Activated T-cell treated with anti-CD3 and anti-CD28 coated beads, Interleukin-2, amount 50 U/mL, for 24 hours (primary cell): ENCODE measurements at places on chromosomes 1 and 21.

- no peak for DNase-seq
These were observed at the start of gene DDR2 for GRCh38 chr1:162632217-162632666. Gene DDR2 (plus strand): TSS chr1:162632464. CDS start chr1:162719064, 86,600 bp downstream.

GRCh38 chr1:118183586-118183985, 1.4 kb downstream of the SPAG17 start:
- no peak for DNase-seq

GRCh38 chr1:62676611-62677356, 11.4 kb downstream of the DOCK7 start:
- DNase-seq, result no peak

GRCh38 chr1:201562257-201562656, 23.3 kb downstream of the NAV1 start:
- DNase-seq, result no peak

GRCh38 chr21:18002393-18002792, 183.2 kb upstream of the C21orf91 start:
- no peak for DNase-seq

DNA sequence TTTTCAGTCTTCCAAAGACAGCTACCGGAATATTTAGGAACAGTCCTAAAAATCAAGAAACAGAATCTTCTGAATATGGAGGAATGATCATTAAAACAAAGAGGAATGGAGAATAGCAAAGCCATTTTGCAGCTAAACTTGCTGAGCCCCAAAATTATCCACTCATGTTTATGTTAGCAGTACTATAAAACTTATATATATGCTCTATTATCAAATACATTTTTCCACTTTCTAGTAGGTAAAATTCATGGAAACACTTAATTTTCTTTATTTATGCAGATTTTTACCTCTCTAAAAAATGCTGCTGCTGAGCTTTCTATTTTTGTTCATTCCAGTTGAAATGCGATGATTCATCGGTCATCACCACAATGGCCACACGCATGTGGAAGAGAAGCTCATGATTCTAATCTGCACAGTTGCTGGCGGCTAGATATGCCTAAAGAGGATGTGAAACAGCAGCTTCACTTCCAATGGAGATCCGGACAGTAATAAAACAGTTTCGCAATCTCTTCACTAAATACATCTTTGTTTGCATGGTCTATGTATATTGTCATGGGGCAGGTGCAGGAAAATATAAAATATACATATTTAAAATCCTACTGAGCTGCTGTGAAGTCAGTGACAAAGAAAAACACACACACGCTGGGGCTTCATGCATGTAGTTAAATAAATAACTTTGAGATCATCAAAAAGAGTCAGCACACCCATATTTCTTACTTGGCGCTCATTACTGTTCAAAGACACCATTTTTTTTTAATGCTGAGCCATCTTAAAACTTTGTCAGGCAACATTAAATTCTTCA, 292.2 kb downstream of the SMYD3 start:
- no peak for DNase-seq

DNA sequence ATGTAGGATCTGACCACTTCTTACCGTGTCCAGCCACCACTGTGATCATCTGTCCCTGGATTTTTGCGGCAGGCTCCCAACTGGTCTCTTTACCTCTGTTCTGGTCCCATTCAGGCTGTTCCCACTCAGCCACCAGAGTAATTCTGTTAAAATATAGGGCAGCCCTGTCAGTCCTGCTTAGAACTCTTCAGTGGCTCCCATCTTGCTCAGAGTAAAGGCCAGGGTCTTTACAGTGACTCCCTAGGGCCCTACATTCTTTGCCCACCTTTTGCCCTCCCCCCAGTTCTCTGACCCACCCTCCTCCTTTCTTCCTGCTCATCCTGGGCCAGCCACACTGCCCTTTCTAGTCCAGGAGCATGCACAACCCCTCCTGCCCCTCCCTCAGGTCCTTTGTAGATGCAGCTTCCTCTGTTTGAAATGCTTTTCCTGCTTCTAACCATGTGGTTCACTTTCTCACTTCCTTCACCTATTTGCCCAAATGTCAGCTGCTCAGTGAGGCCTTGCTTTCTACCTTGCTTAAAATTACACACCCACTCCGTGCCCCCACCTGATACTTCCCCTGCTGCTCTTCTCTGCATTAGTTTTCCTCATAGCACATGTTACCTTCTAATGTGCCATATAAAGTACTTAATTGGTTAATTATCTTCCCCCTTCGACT, 7.8 kb downstream of the UBIAD1 start:
- DNase-seq, result no peak

DNA sequence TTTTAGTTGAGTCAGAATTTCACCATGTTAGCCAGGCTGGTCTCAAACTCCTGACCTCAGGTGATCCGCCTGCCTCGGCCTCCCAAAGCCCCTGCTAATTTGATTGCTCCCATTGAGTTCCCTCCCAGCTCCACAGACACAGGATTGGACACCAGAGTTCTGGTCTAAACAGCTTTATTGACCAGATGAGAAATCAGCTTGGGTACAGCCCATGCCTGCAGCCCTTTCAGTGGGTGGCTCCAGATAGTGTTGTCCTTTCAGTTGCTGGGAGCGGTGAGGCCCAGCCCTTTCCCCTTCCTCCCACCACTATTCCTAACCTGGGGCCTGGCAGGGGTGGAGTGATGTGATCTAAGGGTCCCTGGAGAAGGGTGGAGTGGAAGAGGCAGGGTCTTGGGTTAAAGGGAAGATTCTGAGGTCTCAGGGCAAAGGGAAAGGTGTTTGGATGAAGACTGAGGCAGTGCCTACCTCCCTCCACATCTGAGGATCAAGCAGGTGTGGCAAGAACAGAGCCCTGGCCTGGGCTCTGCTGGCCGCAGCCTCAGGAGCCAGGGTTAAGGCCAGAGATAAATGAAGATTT, 14.5 kb upstream of the PHLDA3 start:
- DNase-seq, result no peak

- DNase-seq, result peak; percentile 27
These were observed 34.5 kb downstream of the MAN1C1 start for GRCh38 chr1:25651036-25651640.

GRCh38 chr1:240732390-240732789, 120.4 kb upstream of the GREM2 start:
- DNase-seq, result no peak

GRCh38 chr1:209845408-209845725, 17.6 kb downstream of the UTP25 start:
- DNase-seq, result no peak

DNA sequence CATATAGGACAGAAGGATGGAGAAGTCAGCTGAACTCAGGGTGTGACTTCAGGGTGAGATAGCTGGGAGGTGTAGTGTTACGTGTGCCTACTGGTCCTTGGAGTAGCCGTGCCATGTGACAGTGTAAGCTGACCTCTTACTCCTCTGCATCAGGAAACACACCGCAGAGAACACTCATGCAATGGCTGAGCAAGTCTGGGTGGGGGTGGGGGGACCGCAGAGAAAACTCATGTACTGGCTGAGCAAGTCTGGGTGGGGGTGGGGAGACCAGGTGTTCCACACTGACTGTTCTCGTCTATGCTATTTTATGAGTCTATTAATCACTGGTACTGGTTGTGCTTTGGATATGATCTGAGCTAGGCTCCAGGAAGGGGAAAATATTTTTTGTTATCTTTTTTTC, 233.1 kb downstream of the PAPPA2 start:
- DNase-seq, result no peak

DNA sequence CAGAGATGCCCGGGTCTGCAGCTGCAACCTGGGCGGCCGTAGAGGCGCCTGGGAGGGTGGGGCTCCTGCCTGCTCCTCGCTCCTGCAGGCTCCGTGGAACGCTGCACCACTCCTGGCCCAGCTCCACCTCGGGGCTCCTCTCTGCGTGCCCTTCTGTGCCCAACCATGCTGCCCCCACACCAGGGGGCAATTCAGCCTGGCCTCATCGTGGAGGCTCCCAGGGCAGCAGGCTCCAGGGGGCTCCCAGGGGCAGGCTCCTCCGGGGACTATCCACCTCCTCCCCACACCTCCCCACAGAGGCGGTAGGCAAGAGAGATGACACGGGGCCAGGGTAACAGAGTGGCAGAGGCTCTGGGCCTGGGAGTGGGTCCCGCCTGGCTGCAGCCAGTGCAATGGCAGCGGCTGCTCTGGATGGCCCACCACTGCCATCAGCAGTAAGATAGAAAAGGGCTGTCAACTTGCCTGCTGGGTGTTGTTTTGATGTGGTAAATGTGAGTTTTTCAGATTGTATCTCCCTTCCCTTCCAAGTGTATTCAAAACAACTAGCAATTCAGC, 22.4 kb upstream of the LRRC8C start:
- DNase-seq, result peak; percentile 61

DNA sequence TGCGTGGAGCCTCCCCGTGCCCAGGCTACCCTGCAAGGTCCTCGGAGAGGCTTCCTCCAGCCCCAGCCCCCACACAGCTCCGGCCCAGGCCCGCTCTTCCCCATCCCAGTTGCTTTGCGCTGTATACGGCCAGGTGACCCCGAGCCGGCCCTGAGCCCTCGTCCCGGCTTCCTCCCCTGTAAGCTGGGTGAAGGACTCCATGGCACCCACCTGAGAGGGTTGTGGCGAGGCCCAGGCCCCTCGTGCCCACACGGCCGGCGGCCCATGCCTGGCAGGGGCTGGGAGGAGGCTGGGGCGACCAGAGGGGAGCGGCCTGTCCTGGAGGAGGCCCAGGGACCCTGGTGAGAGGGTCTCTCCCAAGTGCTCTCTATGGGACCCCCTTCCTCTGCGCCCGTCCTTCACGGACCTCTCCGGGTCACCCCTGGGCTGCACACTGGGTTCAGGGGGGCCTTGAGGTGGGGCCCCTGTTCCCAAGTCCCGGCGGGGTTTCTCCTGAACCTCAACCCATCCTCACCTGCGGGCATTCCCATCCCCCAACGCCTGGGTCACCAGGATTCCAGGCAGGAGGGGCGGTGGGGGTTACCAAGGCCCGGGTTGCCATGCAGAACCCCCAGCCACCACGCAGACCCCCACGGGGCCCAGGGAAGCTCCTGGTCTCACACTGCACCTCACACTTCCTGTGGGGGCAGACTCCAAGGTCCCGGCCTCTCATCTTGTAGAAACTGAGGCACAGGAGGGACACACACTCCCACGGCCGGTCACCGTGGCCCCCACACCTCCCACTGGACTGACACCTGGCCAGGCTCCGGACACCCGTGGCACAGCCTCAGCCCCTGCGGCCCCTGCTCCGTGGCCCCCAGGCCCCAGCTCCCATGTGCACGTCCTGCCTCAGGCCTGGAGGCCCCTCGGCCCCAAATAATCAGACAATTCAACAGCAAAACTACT, 25.2 kb downstream of the COL6A1 start:
- no peak for DNase-seq

DNA sequence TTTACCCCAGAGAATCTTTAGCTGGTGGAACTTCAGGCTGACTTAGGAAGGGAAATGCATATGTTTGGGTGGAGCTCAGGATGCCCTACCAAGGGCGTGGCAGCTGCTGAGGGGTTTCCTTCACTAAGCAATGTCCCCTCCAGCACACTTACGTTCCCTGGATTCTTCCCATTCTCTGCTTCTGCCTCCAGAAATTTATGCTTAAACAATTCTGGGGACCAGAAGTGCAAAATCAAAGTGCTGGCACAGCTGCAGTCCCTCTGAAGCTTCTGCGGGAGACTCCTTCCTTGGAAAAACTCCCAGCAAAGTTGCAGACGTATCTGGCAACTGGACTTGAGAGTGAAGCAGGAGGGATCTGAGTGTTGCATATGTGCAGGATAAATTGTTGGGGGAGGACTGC, 402.8 kb downstream of the PCP4 start:
- no peak for DNase-seq

DNA sequence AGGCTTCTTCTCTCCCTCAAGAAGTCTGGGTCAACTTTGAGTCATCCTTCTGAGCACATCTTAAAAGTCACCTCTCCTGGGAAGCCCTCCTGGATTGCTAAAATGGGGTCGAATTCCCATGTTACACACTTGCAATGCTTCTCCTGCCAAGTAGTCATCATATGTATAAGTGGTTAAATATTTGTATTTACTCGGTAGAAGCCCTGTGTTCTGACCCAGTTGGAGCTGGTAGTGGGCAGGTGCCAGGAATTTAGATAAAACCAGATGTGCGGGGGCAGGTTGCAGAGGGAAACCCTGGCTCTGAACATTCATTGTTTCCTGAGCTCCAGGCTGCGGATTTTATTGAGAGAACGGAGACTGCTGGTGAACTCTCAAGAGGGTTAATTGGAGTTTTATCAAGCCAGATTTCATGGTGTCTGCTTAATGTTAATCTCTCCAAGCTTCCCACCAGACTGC, 52.8 kb upstream of the RPL11 start:
- no peak for DNase-seq

- DNase-seq, result no peak
These were observed 129.2 kb downstream of the PTPN14 start for GRCh38 chr1:214422137-214422671.

DNA sequence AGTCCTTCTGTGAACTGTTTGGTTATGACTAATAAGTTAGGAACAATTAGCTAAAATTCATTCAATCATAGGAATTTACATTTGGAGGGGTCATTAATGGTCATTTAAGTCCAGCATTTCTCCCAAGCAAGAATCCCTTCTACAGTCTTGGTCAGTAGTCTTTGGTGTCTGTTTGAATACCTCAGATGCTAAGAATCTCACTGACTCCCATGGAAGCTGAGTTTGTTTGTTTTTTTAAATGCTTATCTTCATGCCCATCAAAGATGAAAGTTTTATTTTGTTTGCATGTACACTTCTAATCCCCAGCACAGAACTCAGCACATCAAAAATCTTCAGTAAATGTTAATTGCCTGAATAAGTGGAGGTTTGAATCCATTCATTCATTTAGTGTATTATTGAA, 41.3 kb upstream of the SLC44A3 start:
- no peak for DNase-seq

- no peak for DNase-seq
These were observed 919 bp downstream of the SLAMF6 start for GRCh38 chr1:160522136-160522535.

DNA sequence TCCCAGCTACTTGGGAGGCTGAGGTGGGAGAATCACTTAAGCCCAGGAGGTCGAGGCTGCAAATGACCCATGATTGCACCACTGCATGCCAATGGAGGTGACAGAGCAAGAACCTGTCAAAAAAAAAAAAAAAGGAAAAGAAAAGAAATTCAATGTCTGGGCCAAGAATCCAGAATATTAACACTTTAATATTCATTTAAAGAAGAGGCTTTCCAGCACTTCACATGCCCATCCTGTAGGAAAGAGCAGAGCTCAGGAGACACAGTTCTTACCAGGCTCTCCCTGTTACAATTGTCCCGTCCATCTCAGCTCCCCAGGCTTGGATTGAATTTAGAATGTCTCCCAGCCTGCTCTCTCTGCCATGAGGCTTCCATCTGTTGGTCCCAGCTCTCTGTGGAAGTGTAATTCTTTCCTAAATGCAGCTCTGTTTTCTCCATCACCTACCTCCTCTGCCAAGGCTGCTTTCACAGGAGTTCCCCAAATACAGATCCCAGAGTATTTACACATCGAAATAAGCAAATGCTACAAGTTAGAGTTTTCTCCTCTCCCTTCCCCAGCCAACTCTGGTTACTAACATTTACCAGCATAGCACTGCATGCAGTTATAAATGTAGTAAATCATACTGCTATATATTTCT, 116.6 kb upstream of the CDC42BPA start:
- no peak for DNase-seq

GRCh38 chr1:81149649-81150325, 650.9 kb upstream of the ADGRL2 start:
- no peak for DNase-seq
